ENCODE measurements at places on chromosomes 1 and 21. TPM values are rescaled to one million over a fixed set of nuclear protein-coding genes. Genes with fewer than 3 reads are reported as not detected.
A peak's percentile ranks its signal among the peaks of the same experiment; 100 is the strongest.

DNA sequence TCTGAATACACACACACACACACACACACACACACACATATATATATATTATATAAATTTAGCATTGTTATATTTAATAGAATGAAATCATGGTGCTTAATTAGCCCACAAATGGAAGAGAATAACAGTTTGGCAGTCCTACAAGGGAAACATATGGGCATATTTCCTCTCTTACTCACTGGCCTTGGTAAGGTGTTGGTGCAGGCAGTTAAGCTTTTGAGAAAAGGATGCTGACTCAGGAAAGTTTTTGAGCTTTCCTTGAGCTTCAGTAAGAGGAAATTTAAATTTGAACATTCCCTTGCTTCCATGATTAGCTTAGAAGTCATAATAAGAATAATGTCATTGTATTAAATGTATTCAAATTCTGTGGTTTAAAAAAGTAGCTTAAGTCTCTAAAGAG, 37.0 kb upstream of the B3GALT5 start:
- H3K4me1 ChIP-seq: no peaks in the 10 kb centered on the region
- H3K36me3 ChIP-seq: no peaks in the 10 kb centered on the region
- DNase-seq: no peak
- no peak overlapping the region for H3K27ac ChIP-seq
- peaks cover 4% of the 10 kb centered on the region for H3K27me3 ChIP-seq

DNA sequence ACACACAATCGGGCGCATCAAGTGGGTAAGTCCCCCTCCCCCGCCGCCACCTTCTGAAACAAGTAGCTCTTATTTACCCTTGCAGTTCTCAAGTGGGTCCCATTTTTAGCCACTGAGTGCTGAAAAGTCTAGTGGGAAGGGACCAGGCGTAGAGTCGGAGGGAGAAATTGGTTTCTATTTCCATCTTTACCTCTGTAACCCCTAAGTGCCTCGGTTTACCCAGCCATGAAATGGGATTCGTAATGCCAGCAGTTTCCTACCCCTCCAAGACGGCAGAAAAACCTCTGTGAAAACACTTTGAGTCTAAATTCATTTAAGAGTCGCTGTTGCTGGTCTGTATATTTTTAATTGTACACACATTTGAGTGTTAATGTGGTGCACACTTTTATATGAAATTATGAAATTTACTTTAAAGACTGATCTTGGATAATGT, 928 bp downstream of the TLCD4 start:
- peak overlapping the region; percentile 81 for H3K27ac ChIP-seq
- H3K27me3 ChIP-seq: no peaks in the 10 kb centered on the region
- peaks cover 21% of the 10 kb centered on the region for H3K4me1 ChIP-seq
- H3K4me3 ChIP-seq: peak overlapping the region; percentile 83
- peak; percentile 50 for DNase-seq

DNA sequence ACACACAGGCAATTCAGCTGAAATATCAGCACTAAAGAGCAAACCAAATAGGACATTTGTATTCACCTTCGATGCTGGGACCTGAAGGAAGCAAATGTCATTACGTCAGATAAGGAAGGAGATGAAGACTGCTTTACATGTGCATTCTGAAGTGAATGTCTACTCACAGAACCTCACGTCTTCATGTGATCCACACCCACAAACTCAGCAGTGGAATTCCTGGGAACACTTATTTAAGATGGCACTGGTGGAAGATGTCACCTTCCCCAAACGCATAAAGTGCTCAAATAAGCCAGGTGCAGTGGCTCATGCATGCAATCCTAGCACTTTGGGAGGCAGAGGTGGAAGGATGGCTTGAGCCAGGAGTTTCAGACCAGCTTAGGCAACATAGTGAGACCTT, 11.4 kb downstream of the PGBD5 start:
- no peaks in the 10 kb centered on the region for H3K36me3 ChIP-seq
- no peak overlapping the region for H3K27ac ChIP-seq
- DNase-seq: no peak
- no peaks in the 10 kb centered on the region for H3K4me1 ChIP-seq

DNA sequence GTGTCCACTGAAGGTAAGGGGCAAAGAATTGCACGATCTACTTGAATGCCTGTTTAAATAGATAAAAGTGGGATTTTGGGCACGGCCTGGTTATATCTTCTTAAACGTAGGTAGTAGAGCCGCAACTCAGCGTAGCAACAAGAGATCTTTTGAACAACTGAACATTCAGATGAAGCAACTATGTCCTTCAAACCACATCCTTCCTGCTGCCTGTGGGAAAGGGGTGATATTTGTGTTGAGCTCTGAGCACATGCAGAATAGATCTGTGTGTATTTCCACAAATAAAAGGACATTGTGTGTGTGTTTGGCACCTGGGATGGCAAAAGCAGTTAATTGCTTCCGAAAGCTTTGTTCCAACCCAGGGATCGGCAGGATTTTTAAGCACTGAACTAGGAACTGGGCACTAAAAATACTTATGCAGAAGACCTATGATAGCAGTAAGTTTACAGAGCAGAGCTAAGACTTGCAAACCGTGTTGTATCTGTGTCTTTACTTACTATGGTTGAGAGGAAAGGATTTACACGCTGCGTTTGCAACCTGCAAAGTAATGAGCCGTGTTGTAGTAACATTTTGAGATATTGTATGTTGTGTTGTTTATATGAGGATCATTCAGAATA, 333.4 kb downstream of the CHRM3 start:
- H3K4me1 ChIP-seq: no peaks in the 10 kb centered on the region
- H3K36me3 ChIP-seq: no peaks in the 10 kb centered on the region
- H3K4me3 ChIP-seq: no peak overlapping the region
- DNase-seq: no peak
- H3K27ac ChIP-seq: no peak overlapping the region

GRCh38 chr1:59685101-59685500, 129.6 kb upstream of the HOOK1 start:
- no peaks in the 10 kb centered on the region for H3K27me3 ChIP-seq
- no peaks in the 10 kb centered on the region for H3K4me1 ChIP-seq
- H3K4me3 ChIP-seq: no peak overlapping the region

GRCh38 chr1:48105165-48105564, 108.0 kb upstream of the TRABD2B start:
- H3K4me1 ChIP-seq: no peaks in the 10 kb centered on the region
- no peaks in the 10 kb centered on the region for H3K36me3 ChIP-seq
- no peak for DNase-seq
- H3K27ac ChIP-seq: no peak overlapping the region
- H3K4me3 ChIP-seq: no peak overlapping the region

GRCh38 chr1:39196244-39197215, 8.0 kb upstream of the MACF1 start:
- peaks cover 40% of the 10 kb centered on the region for H3K4me1 ChIP-seq
- no peaks in the 10 kb centered on the region for H3K36me3 ChIP-seq
- no peaks in the 10 kb centered on the region for H3K27me3 ChIP-seq
- H3K4me3 ChIP-seq: no peak overlapping the region
- peak overlapping the region; percentile 72 for H3K27ac ChIP-seq

- no peak overlapping the region for H3K4me3 ChIP-seq
- H3K27ac ChIP-seq: no peak overlapping the region
- no peaks in the 10 kb centered on the region for H3K36me3 ChIP-seq
- no peaks in the 10 kb centered on the region for H3K27me3 ChIP-seq
Observed at GRCh38 chr1:47013293-47013692, 10.2 kb upstream of the CYP4X1 start.

DNA sequence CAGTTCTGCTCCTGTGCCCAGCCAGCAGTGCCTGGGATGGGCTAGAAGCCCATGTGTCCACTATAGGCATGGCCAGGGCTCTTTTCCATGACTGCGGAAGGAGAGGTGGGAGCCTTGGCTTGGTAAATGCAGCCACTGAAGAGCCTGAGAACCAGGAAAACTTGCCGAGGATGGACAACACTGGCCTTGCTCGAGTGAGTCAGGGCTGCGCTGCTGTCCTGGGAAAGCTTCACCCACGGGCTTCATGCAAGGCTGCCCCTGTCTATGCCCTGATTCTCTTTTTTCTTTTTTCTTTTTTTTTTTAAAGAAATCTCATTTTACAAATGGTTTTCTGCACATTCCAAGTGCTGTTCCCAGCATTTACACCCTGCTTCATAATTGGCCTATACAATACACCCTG, 156.5 kb downstream of the CAMTA1 start:
- no peaks in the 10 kb centered on the region for H3K4me1 ChIP-seq
- no peaks in the 10 kb centered on the region for H3K36me3 ChIP-seq
- H3K4me3 ChIP-seq: no peak overlapping the region
- H3K27ac ChIP-seq: no peak overlapping the region
- peaks cover 3% of the 10 kb centered on the region for H3K27me3 ChIP-seq

Gene ESPN
- total RNA-seq: 1.2 TPM

Gene WASF2
- total RNA-seq: 163 TPM

Gene PLA2G4A
- total RNA-seq: 0.16 TPM
